RPMI8226 (cell line): ENCODE measurements at places on chromosomes 2 and 18.

GRCh38 chr2:122319539-122320132 is 564.2 kb downstream of the TSN start:
- no peak for DNase-seq

- no peak for DNase-seq
Measured at GRCh38 chr2:202016579-202017227, 17.0 kb upstream of the FZD7 start.

- no peak for DNase-seq
Measured at GRCh38 chr2:67581751-67582150, 184.6 kb downstream of the ETAA1 start.

GRCh38 chr2:235566931-235567495 is 73.2 kb downstream of the AGAP1 start:
- DNase-seq: no peak

DNA sequence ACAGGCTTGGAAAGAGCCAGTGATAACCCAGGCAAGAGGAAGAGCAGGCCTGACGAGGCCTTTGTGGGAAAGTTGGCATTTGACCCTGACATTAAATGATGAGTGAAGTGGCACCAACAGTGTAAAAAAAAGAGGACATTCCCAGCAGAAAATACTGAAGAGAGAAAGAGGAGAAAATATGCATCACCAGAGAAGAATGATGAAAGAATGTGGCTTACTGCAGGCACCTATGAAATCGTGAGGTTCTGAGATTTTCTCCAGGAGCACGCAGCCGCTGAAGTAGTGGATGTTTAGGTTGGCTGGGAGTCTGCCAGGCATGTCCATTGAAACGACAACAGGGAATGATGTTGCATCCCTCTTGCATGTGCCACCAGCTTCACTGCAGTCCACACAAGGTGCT is 13.8 kb downstream of the EHD3 start:
- no peak for DNase-seq

DNA sequence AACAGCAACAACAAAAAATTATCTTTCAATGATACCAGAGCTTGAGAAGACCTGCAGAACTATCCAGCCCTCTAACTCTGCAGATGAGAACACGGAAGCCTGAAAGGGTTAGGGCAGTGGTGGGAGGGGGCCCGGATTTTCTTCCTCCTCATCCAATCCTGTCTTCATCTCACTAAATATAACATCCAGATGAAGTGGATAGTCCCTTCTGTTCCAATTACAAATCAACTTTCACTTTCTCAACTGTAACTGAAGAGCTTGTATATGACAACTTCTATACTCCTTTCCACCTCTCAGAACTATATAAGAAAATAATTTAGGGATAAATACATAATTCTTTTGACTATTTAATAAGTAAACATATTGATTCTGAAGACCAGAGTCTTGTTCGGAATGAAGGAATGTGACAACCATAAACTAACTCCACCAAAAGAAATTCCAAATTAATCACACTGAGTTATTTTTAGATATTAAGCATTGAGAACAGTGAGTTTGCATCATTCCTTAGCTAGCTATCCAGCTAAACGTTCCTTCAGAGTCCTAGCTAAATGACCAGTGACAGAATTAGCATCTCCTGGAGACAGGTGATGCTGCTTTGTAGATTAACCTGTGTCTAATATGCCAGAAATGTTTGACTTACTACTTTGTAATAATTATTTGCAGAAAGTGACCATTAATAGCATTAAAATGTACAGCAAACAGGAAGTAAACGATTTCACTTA is 32.7 kb downstream of the SFT2D3 start:
- no peak for DNase-seq

DNA sequence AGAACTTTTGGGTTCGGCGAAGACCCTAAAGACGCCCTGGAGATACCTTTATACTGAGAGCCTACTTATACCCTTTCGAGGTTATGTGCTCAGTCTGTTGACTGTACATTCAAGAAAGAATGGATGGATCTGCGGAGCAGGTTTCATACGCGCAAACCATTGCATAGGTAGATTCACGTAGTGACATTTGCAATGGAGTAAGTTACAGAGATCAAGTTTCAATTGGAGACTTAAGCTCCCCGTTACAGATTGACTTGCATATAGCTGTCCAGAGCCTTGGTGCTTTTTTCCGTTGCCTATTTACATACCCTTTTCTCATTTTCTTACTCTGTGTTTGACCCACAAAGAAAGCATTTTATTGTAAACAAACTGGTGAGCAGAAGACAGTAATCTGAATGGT is 923 bp downstream of the PSMD1 start:
- DNase-seq: no peak

DNA sequence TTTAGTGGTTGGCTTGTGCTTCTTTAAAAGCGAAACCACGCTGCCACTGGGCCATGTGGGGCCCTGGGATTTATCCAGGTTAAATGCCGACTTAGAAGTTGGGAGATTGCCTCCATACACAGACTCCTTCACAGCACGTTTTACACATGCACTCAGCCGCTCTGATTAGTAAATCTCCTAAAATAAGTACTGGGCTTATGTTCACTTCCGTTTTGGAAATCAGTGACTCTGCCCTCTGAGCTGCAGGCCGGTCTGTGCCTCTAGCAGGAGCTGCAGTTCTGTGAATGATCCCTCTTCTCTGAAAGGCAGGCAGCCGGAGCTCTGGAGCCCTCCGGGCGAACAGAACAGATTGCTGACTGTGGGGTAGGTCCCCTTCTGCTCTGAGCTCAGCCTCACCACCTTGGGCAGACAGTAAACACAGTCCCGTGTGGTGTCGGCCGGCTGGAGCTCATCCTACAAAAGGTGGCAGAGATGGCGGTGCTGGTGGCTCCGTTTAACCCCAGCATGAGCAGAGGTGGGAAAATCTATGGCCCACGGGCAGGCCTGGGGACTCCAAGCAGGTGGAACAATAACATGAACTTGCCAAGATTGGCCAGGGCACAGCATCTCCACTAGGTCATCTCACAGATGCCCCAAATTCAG is 9.8 kb upstream of the RAB17 start:
- peak; percentile 60 for DNase-seq

DNA sequence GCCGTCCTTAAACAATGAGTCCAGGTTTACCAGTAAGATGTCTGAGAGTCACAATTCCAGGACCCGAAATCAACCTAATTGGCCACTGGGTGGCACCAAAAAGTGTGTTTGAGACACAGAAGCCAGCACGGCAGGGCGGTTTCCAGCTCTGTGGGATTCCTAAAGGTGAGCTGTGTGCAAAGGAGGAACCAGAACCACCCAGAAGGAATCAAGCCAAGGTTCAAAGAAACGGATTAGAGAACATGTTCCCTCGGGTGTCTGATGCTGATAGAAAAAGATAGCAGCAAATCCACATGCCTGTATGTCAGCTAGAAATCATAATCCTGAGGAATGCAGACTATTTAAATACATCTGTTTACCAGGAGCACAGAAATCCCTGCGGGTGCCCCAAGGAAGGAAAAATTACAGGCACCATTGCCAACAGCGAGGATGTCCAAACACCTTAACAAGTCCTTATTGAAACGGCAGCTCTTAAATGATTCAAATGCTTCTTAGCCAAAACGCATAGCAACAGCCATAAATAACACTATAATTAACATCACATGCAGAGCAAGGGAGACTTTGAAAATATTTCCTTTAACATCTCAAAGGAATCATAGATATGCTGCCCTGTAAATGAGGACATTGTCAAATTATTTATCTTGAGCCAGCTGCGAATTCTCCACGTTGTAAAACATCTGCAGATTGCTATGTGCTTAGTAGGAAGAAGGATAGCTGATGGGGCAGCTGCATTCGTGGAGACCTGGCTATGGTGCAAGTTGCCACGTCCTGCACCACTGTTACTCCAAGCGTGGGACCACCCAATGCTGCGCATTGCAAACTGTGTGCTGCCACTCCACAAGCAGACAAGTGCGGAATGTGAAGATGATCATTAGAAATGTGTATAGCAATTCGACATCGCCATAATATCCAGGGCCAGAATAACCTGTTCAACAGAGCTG is 318.7 kb upstream of the NCKAP5 start:
- DNase-seq: peak; percentile 84

- DNase-seq: no peak
Measured at GRCh38 chr2:164905307-164905706, 50.0 kb downstream of the SLC38A11 start.

DNA sequence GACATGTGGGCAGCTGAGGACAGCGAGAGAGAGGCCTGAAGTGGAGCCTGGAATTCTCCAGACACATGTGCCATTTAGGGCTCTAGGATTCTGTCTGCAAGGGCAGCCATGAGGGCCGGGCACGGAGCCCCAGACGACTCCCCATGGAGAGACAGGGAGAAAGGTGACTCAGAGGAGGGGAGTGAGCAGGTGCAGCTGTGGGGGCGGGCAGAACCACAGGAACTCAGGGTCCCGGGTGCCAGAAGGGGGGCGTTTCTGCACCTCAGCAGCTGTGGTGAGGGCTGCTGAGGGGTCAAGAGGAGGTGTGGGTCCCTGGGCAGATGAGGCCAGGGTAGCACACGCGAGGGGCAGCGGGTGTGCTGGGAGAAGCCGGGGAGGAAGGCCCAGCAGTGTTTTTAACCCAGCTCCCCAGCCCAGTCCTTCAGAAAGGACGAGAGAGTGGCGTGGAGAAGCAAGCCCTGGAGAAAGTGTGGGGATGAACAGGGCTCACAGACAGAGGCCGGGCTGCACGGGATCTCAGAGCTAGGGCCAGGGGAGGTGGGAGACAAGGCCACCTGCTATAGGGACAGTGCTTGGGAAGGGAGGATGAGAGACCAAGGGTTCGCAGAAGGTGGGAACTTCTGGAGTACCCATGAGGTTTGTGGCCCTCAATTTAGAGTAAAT is 7.6 kb downstream of the GPR17 start:
- DNase-seq: no peak

DNA sequence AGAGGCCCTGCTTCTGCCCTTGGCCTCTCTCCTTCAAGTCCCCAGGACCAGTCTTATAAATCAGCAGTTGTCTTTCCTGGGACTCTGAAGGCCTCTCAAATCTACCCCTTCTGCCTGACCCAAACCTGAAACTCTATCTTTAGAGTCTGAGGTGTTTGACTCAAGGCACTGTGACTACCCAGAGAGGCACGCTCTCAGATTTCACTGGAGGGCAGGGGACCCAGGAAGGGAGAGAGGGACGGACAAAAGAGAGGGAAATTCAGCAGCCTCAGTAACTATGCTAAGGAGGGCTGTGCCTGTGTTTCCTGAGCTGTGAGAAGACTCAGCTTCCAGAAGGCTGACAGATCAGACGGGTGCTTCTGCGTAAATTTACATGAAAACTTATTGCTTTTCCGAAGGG is 217.8 kb downstream of the HAUS1 start:
- DNase-seq: no peak

GRCh38 chr2:3639015-3639630 is 18.9 kb upstream of the ALLC start:
- DNase-seq: no peak

- DNase-seq: no peak
Measured at GRCh38 chr18:6901286-6901926, 171.9 kb downstream of the ARHGAP28 start.

GRCh38 chr2:117555965-117556364 is 258.5 kb upstream of the DDX18 start:
- no peak for DNase-seq

DNA sequence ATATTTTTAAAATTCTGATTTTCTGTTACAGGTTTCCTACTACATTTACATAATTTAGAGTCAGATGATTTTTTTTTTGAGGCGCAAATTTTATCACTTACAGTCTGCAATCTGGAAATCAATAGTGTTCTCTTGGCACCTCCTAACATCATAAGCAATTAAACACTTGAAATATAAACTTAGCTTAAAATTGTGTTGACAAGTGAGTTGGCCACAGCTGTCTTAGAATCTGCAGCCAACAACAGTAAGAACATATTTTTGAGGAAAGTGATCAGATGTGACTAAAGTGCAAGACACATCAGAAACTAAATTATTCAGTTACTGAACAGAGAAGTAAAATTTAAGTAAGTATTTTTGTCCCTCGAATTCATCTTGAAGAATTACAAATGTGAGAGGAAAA is 726.7 kb upstream of the LRATD1 start:
- no peak for DNase-seq

DNA sequence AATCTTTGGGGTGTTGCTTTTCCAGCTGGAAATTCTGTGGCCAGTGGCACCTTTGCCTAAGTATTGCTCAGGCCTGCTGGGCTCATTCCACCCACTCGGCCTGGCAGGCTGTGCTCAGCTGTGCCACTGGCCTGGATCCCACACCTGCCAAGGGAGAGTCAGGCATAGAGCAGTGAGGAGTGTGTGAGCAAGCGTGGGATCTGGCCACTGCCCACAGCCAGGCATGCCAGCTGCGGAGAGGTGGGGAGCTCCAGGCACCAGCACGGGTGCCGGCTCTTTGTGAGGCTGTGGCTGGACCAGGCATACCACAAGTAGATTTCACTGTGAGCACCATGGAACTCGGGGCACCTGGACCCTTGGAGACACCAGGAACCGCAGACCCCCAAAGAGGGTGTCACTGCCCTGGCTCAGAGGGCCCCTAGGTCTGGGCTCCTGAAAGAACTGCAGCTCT is 118.1 kb upstream of the MAP2 start:
- DNase-seq: no peak

GRCh38 chr2:8565399-8566154 is 116.3 kb upstream of the ID2 start:
- no peak for DNase-seq

- DNase-seq: no peak
Measured at GRCh38 chr2:38474021-38474456, 97.0 kb upstream of the ATL2 start.

- no peak for DNase-seq
Measured at GRCh38 chr2:50875561-50875960, 156.4 kb downstream of the NRXN1 start.

GRCh38 chr2:63514781-63515180 is 73.5 kb downstream of the WDPCP start:
- no peak for DNase-seq

DNA sequence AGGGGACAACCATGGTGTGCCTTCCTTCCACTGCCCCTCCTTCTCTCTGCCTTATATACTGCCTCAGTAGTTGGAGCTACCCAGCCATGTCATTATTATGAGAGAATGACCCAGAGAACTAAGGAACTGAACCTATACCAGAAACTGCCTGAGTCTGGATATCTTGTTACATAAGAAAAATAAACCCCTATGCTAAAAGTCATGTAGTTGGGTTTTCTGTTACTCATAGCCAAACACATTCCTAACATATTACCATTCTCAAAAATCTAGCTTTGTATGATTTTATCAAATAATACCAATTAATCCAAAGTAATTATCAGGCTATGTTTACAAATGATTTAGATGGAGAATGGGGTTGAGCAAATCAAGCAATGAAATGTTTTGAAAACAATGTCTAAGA is 15.0 kb upstream of the KLF7 start:
- DNase-seq: no peak

- DNase-seq: no peak
Measured at GRCh38 chr2:84338069-84338468, 121.0 kb downstream of the SUCLG1 start.

GRCh38 chr2:120904830-120905234 is 169.2 kb downstream of the GLI2 start:
- no peak for DNase-seq

DNA sequence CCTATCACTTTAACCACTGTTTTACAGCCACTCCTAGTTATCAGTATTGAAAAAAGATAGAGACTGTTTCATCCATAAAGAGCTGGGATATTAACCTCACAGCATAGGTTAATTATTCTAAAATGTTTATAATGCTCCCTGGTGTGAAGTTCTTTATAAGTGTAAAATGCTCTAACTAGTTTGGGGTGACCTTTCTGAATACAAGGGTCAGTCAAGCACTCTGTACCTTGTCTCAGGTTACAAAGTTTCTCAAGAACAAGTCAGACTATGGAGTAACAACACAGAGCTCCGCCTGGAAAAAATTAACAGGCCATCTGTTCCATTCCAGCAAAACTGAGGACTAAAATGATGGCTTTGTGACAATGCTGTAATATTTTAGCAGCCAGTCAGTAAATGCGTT is 107.4 kb downstream of the NOL4 start:
- DNase-seq: no peak
